ENCODE measurements at places on chromosomes 7 and 10. TPM values are rescaled to one million over a fixed set of nuclear protein-coding genes. Genes with fewer than 3 reads are reported as not detected.

Gene GSTO2
- total RNA-seq = 1.1 TPM

Gene CCDC7
- total RNA-seq = 7.2 TPM

Gene CTNNA3
- not detected for total RNA-seq

Gene OPN1SW
- total RNA-seq = not detected

Gene BAZ1B
- total RNA-seq = 93.3 TPM

Gene CHAT
- total RNA-seq = not detected

Gene VIPR2
- 0.26 TPM for total RNA-seq

Gene SPDYE6
- total RNA-seq = not detected

DNA sequence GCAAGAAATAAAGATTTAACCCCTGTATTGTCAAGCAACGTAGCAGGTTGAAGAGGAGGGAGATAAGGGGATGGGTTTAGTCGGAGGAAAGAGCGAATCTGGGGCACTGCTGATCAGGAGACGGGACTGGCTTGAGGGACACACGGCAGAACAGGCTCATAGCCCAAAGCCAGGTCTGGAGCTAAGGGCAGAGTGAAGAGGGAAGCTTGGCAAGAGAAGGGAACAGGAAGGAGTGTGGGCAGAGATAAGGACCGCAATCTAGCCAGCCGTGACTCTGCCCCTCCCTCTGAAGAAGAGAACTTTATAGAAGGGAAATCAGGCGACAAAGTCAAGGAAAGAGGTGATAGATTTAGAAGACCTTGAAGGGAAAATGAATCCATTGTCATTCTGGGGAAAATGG, 67.6 kb downstream of the CAV1 start:
- DNase-seq = no peak

GRCh38 chr10:94213001-94213530, 149.7 kb downstream of the NOC3L start:
- no peak for DNase-seq

DNA sequence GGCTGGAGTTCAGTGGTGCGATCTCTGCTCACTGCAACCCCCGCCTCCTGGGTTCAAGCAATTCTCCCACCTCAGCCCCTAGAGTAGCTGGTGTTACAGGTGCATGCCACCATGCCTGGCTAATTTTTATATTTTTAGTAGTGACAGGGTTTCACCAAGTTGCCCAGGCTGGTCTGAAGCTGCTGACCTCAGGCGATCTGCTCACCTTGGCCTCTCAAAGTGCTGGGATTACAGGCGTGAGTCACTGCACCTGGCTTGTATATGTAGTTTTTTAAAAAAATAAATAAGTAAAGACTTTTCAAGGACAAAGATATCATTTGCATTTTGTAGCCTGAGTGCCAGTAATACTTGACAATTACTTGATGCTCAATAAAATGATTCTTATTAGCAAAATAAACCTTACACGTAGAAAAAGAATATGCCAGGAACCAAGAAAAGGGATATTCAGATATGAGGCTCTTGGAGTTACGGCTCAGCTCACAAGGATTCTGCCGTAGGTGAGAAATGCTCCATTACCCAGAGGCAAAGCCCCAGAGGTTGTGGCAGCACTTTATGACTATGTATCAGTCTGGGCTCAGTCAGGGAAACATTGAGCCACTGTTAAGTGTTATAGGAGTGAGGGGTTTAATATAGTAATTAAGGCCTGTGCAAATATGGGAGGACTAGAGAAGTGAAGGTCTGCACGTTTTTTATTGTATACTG, 98.5 kb downstream of the TPST1 start:
- DNase-seq = no peak

- no peak for DNase-seq
These were observed 184.4 kb downstream of the CAMK1D start for GRCh38 chr10:12533723-12534122.

DNA sequence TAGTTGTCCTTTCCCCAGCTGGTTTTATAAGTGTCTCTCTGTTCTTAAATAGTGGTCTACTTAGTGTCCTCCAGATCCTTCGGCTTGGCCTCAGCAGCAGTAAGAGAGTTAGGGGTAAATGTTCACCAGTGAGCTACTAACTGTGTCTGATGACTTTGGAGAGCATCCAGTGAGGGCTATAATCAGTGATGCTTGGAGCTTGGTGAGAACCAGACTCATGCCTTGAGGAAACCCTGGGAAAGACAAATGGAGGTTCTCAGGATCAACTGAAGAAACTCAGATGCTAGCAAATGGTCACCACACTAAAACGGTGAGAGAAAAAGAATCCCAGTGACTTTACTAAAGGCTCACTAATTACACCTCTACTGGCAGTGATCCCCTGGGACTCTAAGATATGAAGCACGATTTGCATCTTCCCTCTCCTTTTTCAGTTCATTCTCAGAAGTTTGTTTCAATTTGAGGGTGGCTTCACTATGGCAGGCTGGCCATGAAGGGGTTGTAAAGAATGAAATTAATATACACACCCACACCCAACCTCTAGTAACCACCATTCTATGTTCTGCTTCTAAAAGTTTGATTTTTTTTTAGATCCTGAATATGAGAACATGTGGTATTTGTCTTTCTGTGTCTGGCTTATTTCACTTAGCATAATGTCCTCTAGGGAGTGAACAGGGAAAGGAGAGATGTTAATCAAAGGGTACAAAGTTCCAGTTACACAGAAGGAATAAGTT, 177.9 kb downstream of the PDE1C start:
- no peak for DNase-seq

- DNase-seq = no peak
These were observed 36.6 kb upstream of the CYP2C19 start for GRCh38 chr10:94725871-94726270.

DNA sequence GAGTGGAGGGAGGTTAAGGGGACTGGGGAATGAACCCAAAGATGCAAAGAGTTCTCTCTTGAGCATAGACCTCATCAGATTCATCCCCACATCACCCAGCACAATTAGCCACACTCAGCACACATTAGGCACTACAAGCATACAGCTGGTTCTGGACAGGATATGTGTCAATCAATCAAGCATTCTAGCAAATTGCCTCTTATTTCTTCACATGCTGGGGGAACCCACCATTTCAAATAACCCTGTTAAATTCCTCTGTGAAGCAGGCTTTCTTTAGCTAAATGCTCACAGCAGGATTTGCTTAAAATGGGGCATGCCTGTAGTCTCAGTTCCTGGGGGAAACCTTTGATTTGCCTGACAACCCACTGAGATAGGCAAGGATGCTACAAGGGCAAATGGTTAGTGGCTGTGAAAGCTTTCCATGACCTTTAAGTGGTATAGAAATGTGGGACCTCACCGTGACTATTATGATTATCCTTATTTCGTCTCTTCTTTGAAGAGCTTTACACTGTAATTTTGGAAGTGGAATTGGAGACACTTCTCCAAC, 193.4 kb upstream of the ZMIZ1 start:
- no peak for DNase-seq

GRCh38 chr7:70631718-70632117, 500.2 kb upstream of the GALNT17 start:
- DNase-seq = no peak

GRCh38 chr10:69901628-69902505, 100.2 kb downstream of the COL13A1 start:
- DNase-seq = no peak

DNA sequence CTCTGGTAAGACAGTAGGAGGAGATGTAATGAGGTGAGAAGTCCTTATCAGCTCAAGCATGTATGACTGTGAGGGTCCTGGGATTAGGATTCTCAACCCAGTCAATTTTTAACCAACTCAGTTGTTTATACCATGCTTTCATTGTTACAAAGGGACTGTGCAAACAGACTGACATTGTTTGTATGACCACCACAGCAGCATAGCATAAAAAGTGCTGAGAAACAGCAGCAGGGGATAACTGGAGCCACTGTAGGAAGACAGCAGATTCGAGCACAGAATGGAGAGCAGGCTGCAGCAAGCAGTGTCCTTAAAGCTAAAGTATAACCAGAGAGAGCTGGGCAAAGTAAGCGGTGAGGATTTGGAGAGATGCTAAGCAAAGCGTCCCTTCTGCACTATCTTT, 829.5 kb downstream of the REEP3 start:
- no peak for DNase-seq

DNA sequence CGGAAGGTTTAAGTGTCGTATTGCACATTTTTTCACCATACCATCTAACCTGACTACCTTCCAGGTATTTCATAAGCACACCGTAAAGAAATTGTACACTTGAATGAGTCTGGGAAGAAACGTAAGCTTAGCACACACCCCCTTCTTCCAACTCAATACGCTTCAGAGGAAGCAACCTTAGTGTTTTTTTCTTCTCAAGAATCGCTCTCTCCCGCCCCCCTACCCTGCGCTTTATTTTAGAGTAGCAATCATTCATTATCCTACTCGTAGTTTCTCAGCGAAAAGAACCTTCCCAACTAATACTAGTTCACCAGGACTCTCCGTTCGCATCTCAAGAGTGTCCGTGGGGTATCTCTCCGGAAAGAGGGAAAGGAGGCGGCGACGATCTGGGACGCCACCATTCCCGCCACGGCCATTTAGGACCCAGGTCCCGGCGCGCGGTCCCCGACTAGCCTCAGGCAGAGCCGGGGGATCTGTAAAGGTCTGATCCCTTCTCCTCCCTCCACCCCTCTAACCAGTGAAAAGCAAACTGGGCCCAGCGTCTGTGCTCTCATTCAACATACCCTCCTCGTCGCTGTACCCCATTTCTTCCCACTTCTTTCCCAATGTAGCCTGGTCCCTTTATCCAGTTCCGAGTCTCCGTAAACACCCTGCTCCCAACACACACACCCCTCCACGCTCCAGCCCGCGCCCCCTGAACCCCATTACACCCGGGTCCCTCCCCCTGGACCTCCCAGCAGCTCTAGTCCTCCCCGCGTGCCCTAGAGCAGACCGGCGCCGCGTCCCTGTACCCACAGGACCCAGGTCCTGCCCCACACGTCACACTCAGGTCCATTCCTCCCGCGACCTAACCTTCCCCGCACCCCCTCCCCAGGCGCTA, 16.0 kb downstream of the MYOZ1 start:
- no peak for DNase-seq

DNA sequence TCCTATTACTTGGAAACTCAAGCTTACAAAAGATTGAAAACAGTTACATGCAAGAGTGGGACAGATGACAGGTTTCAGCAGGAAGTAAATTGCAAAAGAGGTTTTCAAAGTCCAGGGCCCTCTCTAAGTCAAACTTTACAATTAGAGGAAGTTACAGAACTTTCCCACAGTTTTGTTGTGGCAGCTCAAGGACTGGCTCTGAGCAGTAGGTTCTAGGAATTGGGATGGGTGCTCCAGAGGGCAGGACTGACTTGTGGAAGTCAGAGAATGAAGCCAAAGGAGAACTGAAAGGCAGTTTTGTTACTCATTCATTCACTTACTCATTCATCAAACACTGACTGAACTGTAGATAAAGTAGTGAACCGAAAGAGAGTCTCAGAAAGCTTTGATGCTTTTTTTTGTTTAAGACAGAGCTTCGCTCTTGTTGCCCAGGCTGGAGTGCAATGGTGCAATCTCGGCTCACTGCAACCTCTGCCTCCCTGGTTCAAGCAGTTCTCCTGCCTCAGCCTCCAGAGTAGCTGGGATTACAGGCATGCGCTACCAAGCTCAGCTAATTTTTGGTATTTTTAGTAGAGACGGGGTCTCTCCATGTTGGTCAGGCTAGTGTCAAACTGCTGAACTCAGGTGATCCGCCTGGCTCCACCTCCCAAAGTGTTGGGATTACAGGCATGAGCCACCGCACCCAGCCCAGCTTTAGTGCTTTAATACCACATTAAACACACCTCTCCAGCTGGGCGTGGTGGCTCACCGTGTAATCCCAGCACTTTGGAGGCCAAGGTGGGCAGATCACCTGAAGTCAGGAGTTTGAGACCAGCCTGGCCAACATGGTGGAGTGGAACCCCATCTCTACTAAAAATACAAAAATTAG, 66.8 kb upstream of the CCNJ start:
- no peak for DNase-seq

DNA sequence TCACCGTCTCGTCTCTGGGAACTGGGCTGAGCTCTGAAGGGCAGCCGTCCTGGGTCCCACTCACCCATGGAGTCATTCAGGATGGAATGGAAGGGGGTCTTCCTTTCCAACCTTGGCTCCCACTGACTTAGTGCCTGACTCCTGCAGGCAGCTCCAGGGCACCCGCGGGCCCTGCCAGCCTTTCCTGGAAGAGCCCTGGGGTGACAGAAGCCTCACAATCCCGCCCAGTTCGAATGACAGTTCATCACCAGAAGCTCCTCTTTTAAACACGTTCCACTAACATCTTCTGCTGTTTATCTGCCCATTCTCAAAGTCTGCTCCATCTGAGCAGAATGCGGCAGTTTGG, 110.6 kb downstream of the TNS3 start:
- no peak for DNase-seq

DNA sequence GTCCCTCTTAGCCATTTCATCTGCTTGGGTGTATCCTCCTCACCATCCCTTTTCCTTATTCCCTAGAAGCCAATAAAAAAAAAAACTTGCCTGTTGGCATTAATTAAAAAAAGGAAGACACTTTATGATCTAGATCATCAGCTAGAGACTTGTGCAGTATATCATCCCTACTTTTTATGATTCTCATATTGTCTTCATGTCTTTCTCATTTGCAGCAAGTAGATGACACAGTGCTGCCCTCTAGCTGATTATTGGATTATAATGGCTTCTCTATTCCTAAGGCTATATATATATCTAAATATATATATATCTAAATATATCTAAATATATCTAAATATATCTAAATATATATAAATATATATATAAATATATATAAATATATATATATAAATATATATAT, 272.4 kb upstream of the LRGUK start:
- DNase-seq = no peak

DNA sequence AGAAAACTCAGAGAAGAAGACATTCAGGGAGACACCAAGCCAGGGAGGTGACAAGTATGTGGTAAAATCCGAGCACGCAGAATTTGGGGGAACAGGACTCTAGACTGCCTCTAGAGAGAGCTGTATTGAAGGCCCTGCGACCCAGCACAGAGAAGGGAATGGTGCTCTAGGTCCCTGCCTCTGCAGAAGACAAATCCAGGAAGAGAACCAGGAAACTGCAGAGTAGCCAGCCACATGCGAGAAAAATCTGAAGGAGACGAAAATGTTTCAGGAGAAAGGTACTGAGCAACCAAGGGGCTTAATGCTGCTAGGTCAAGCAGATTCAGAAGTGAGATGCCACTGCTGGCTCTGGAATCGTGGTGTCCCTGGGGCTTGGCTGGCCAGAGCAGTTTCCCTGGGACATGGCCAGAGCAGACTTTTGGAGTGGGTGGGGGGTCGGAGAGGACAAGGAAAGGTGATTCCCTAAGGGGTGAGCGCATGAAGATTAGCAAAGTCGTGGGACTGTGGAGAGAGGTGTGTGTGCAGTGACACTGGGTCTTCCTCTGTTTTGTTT, 158.0 kb upstream of the KLF6 start:
- no peak for DNase-seq

DNA sequence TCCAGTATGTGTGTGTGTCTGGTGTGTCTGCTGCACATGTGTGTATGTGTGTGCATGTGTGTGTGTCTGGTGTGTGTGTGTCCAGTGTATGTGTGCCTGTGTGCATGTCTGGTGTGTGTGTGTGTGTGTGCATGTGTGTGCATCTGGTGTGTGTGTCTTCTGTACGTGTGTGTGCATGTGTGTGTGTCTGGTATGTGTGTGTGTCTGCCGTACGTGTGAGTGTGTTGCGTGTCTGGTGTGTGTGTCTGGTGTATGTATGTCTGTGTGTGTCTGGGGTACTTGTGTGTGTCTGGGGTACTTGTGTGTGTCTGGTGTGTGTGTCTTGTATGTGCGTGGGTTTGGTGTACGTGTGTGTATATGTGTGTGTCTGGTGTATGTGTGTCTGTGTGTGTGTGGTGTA, 289.1 kb upstream of the SHH start:
- no peak for DNase-seq
